ENCODE measurements at places on chromosomes 4 and X.

- DNase-seq, result no peak
Observed at GRCh38 chr4:83281307-83281706, 3.3 kb downstream of the COQ2 start.

GRCh38 chr4:181810711-181811110 is 432.5 kb upstream of the TENM3 start:
- DNase-seq, result no peak

DNA sequence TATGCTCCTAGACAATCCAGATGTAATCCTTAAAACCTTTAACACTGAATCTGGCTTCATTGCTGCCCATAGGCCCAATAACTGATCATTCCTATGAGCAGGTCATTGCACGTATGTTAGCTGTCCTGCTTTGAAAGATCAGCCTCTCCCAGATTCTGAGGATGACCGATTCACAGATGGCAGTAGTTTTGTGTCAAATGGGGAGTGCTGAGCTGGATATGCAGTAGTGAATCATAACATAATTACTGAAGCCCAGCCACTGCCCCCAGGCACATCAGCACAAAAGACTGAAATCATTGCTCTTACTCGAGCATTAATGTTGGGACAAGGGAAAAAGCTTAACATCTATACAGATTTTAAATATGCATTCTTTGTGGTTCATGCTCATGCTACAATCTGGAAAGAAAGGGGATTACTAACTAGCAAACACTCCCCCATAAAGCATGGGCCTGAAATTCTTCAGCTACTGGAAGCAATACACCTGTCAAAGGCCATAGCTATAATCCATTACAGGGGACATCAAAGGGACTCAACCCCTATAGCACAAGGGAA is 16.4 kb upstream of the ZNF280C start:
- DNase-seq, result no peak

- DNase-seq, result no peak
Observed at GRCh38 chr4:184671101-184671500, 21.6 kb downstream of the PRIMPOL start.

- DNase-seq, result no peak
Observed at GRCh38 chrX:109187473-109188168, 294.3 kb downstream of the GUCY2F start.

- no peak for DNase-seq
Observed at GRCh38 chrX:93741811-93742210, 67.8 kb downstream of the FAM133A start.

- DNase-seq, result no peak
Observed at GRCh38 chr4:152424396-152424795, 111.5 kb downstream of the FBXW7 start.

DNA sequence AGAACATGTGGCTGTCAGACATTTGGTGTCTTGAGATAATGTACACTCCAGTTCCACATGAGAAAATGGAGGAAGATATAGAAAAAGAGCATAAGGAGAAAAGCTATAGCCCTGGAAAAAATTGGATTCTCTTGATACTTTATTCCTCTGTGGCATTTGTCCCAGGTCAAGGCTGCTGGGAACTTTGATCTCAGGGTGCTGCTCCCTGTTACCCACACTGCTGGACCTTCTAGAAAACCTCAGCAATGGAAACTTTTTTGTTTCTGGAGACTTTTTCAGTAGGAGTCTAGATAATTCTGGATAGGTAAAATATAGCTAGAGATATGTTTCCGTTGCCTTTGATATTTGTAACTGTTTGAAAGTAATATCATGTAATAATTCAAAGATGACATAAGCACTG is 11.1 kb downstream of the ADH1C start:
- DNase-seq, result no peak

Measured in activated naive CD8-positive, alpha-beta T cell treated with anti-CD3 and anti-CD28 coated beads, Interleukin-2, amount 50 U/mL, for 16 hours (primary cell).